Esophagus squamous epithelium (tissue), 5 donors: ENCODE measurements at places on chromosomes 6 and 20.

GRCh38 chr6:50956014-50956413 lies 137.3 kb downstream of the TFAP2B start:
- no peak for DNase-seq

DNA sequence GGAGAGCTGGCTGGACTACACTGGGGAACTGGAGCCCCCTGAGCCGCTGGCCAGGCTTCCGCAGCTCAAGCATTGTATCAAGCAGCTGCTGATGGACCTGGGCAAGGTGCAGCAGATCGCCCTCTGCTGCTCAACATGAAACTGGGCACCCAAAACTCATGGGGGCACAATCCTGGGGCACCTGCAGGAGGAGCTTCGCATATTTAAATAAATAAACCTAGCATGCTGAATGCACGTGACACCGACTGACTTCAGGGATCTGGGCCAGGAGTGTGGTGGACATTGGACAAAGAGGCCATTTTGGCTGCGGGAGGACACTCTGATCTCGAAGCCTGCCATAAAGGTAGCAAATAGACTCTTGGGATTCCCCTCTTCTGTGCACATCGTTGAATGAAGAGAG lies 6.8 kb downstream of the SCAND1 start:
- no peak for DNase-seq

DNA sequence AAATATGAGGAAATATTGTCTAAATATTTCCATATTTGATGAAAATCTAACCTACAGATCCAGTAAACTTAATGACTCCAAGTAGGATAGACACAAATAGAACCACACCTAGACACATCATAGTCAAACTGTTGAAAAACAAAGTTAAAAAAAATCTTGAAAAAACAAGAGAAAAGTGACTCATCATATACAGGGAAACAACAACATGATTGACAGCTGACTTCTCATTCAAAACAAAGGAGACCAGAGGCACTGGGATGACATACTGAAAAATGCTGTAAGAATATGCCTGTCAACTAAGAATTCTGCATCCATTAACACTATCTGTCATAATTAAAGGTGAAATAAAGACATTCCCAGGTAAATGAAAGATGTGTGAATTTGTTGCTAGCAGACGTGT lies 38.8 kb downstream of the BMP2 start:
- no peak for DNase-seq

- no peak for DNase-seq
These were observed 99.1 kb downstream of the HIVEP2 start for GRCh38 chr6:142845624-142846458.

DNA sequence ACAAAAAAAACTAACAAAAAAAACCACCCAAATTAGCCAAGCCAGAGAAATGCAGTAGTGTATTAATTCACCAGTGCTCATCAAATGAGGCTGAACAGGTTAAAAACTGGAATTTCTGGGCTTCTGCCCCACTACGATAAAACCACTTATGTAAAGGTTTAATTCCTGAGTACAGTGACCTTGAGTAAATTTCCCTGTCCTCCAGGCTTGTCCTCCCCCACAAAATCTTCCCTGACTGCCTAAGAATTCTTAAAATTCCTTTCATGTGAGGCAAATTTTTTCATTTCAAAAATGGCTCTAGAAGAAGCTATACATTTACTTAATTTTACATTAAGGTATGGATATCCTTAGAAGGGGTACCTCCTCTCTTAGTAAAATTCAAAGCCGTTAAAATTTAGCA lies 80.1 kb upstream of the ID4 start:
- DNase-seq, result no peak

DNA sequence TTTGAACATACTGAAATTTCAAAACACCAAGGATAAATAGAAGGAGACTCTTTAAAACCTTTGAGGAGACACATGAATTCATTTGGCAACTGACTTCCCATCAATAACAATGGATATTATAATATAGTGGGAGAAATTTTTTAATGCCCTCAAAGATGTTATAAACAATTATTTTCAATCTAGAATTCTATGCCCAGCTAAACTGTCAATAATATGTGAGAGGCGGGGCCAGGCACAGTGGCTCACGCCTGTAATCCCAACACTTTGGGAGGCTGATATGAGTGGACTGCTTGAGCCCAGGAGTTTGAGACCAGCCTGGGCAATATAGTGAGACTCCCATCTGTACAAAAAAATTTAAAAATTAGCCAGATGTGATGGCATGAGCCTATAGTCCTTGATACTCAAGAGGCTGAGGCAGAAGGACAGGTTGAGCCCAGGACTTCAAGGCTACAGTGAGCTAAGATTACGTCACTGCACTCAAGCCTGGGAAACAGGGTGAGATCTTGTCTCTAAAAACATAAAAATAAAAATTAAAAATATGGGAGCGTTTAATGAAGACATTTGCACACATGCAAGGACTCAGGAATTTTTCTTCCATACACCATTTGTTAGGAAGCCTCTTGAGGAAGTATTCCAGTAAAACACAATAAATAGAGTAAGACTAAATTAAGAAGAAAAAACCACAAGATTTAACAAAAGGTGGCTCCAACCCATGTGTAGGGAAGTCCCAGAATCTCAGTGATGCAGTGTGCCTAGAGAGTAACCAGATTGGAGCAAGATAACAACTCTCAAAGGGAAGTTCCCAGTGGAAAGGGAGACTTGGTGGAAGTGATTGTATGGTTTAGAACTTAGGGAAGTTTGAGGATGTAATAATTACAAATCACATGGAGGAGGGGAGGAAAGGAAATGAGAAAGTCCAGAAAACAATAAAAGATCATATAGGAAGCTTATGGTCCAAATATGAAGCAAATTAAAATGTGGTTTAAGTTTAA lies 26.3 kb upstream of the ETV7 start:
- DNase-seq, result no peak

- DNase-seq, result no peak
These were observed 118.4 kb downstream of the SASH1 start for GRCh38 chr6:148460876-148461646.
